ENCODE measurements at places on chromosomes 6 and 20.

- DNase-seq = no peak
These were observed 20.0 kb downstream of the CCN2 start for GRCh38 chr6:131931063-131931750.

DNA sequence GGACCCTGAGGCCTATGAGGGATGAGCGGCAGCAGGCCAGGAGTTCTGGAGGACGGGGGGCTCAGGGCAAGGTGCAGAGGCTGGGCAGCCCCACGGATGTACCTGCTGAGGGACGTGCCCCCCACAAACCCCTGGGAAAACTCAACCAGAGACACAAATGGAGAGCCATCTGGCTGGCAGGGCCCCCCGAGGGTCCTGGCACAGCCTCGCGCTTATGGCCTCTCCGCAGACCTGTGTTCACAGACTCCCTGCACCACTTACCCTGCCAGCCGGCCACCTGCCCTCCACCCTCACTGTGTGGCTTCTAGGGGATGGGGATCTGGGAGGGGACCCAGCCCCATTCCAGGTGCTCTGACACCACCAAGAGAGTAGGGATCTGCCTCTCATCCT, 3.4 kb upstream of the ZBTB46 start:
- no peak for DNase-seq

GRCh38 chr20:59082981-59083380, 40.4 kb upstream of the PRELID3B start:
- DNase-seq = no peak

DNA sequence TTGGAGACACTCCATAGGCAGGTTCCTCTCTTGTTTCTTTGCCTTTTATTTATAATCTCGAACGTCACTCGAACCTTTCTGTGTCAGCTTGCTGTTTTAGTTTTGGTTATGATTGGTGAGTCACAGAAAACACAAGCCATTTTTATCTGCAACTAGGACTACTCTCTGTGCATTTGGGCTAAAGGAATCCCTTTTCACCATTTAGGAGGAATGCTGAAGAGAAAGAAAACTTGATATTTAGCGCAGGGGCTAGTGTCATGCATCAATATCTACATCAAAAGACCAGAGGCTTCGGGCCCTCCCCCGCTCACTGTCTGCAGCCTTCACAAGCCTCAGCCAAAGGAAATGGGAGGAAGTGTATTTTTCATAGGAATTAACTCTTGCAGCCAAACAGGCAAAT, 507.8 kb upstream of the CITED2 start:
- DNase-seq = no peak

- no peak for DNase-seq
These were observed 279.8 kb downstream of the EPHA7 start for GRCh38 chr6:93139408-93140081.

DNA sequence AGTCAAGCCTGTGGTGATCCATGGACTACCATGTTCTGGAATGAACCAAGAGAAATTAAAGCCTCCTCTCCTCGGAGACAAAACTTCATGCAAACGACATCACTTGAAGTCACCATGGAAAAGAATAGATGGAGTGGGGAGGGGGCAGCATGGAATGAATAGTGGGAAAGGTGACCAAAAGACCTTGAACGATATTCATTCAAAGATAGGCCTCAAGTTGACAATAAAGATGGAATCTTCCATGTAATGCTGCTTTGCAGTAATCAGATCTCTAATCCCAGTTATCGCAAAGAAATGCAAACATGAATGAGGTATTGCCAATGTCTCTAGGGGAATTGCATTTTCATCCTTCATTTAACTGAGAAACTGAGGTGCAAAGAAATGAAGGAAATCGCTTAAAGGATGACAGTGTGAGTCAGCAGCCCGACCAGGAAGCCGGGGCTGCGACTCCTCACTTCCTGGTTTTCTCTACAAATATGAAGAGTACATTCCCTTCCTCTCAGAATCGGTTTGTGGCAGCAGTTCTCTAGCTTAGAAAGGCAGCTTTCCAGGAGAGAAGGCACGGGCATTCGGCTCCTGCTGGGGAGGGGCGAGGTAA, 65.6 kb upstream of the RREB1 start:
- DNase-seq = no peak

DNA sequence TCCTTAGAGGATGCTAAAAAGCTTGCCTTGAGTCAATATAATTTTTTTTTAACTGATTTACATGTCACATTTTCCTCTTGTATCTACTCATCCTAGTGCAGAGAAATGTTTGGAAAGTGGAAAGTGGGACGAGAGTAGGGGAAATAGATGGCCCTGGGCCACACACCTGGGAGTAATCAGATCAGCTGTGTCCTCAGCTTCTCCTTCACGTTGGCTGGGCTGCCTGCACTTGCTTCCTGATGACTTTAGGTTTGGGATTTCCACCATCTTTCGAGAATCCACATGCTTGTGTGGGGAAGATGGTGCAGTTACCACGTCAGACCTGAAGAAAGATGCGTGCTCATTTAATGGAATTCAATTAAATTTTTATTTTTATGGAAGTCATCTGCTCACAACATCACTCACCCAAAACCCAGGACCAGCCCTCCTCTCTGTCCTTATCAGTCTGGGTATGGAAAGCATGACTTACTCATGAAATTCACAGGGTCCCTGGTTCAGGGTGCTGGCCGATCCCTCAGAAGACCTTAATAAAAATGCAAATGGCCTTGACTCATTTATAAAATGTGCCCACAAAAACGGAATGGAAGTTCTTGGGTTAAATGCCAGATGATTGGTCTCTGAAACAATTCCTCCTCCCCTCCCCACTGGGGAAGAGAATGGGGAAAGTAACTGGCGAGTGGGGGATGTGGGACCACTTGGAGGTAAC, 74.5 kb upstream of the TIAM2 start:
- DNase-seq = no peak

- DNase-seq = no peak
These were observed 17.7 kb downstream of the TPBG start for GRCh38 chr6:82381278-82381677.

GRCh38 chr6:152309006-152309405, 328.2 kb downstream of the SYNE1 start:
- DNase-seq = no peak

DNA sequence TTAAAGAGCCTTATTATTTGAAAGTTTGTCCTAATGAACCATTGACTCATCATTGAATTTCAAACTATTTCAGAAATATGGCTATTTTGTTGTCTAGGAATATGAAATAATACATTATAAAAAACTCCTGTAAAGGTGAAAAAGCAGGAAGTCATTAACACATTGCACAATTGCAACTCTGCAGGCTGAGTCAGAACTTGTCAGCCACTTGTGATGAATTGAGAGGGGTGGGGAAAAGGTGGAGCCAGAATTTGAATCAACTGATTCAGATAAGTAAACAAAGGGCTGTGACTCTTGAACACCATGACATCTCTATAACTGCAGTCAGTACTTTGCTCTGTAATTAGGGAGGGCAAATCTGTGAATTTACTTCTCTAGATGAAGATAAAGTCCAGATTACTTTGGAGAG, 6.0 kb downstream of the C6orf141 start:
- peak; percentile 89 for DNase-seq

DNA sequence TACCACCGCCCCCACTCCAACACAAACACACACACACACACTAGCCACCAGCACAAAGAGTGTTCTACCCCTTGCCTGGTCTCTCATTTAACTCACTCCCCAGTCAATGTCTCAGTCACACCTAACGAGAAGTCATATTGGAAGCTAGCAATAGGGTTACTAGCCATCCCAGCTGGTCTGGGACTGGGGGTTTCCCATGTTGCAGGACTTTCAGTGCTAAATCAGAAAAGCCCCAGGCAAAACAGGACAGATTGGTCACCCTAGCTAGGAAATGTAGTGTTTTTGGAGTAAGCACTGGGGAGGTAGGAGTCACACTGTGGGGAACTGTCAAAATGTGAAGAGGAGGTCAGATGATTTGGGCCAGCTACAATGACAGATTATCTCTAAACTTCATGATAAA, 158.1 kb downstream of the UNC5CL start:
- no peak for DNase-seq

DNA sequence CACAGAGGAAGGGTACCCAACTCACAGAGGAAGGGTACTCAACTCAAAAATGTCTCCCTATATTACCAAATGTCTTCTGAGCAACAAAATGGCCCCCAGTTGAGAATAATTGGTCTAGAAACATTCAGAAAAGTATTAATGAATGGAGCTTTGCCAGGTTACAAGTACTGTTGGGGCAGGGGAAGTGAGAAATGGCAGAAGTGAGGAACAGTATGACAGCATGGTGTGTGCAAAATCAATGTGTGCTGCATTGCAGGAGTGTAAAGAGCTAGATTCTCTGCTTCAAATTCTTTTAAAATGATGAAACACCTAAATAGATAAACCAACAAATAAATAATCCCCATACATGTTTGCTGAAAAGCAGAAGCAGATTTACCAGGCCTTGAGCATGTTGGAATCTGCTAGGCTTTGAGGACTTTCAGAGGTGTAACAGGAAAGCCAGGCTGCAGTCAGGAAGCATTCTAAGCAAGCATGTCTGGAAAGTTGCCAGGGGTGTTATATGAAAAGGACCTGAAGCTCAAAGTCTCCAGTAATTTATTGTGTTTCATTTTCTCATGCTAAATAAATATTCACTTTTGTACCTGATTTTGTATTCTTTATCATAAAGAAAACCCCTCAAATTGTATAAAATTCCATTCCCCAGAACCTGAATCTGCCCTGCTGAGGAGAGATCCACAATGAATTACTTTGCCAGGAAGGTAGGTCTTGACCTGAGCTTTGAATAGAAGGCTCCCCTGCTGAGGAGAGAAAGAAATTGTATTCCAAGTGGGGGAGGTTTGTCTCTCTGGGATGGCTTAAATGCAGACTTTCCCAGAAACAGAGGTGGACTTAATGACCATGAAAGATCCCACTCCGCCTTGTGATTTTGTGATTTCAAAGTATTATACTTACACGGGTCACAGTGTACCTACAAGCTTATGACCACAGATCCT, 265.0 kb upstream of the MARCKS start:
- peak; percentile 55 for DNase-seq

Data from DMS153 (cell line).